Effector memory CD8-positive, alpha-beta T cell (primary cell): ENCODE measurements at places on chromosomes 5 and 9.
A peak's percentile ranks its signal among the peaks of the same experiment; 100 is the strongest.

DNA sequence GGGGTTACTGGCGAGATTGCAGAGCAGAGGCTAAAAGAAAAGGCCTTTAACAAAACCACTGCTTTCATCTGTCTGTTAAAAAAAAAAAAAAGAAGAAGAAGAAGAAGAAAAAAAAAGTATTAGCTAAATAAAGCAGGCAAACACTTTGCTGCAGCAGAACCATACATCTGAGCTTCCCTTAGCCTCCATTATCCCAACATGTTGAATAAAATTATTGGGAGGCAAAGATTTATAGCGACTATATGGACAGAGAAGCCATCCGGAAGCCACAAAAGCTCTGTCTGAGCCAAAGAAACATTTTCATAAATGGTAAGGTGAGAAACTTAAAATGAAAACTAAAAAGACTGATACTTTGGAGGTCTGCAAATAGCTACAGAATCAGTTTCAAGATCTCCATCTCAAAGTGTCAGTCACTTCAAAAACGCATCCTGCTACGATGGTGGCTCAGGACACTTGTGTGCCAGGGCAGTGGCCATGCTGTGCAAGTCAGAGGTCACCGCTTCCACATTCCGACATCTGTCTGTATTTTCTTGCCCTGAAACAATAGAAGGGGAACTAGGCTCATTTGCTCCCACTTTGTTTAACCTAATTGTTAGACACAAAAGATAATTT lies 9.6 kb downstream of the EFNA5 start:
- no peak overlapping the region for H3K4me3 ChIP-seq
- H3K36me3 ChIP-seq: peaks cover 2% of the 10 kb centered on the region
- H3K27ac ChIP-seq: no peak overlapping the region
- no peak for DNase-seq
- H3K4me1 ChIP-seq: no peaks in the 10 kb centered on the region

GRCh38 chr5:180304431-180305375 lies 12.8 kb upstream of the MAPK9 start:
- no peaks in the 10 kb centered on the region for H3K4me1 ChIP-seq
- no peak overlapping the region for H3K4me3 ChIP-seq
- DNase-seq: no peak
- H3K27ac ChIP-seq: no peak overlapping the region
- H3K27me3 ChIP-seq: no peaks in the 10 kb centered on the region

DNA sequence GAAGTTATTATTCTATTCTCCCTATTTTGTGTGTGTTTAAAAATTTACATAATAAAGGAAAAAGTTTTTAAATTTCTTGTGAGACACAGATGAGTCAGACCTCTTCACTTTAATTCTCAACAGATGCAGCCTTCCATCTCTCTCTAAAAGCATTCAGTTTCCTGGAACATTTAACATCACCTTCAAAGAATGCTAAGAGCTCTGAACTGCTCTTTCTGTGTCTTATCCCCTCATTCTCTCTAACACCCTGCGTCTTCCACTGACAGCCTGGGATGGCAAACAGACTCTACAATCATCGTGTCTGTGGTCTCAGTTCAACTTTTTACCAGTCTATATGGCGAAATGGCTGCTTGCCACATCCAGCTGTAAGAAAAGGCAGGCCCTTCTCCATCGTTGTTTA lies 173.0 kb downstream of the HINT1 start:
- H3K36me3 ChIP-seq: peaks cover 3% of the 10 kb centered on the region
- no peak overlapping the region for H3K27ac ChIP-seq
- peaks cover 41% of the 10 kb centered on the region for H3K27me3 ChIP-seq
- no peaks in the 10 kb centered on the region for H3K4me1 ChIP-seq

- no peaks in the 10 kb centered on the region for H3K36me3 ChIP-seq
- no peak overlapping the region for H3K4me3 ChIP-seq
- H3K4me1 ChIP-seq: no peaks in the 10 kb centered on the region
- DNase-seq: no peak
- no peak overlapping the region for H3K27ac ChIP-seq
These were observed 134.3 kb upstream of the CDH9 start for GRCh38 chr5:27172693-27173092.

DNA sequence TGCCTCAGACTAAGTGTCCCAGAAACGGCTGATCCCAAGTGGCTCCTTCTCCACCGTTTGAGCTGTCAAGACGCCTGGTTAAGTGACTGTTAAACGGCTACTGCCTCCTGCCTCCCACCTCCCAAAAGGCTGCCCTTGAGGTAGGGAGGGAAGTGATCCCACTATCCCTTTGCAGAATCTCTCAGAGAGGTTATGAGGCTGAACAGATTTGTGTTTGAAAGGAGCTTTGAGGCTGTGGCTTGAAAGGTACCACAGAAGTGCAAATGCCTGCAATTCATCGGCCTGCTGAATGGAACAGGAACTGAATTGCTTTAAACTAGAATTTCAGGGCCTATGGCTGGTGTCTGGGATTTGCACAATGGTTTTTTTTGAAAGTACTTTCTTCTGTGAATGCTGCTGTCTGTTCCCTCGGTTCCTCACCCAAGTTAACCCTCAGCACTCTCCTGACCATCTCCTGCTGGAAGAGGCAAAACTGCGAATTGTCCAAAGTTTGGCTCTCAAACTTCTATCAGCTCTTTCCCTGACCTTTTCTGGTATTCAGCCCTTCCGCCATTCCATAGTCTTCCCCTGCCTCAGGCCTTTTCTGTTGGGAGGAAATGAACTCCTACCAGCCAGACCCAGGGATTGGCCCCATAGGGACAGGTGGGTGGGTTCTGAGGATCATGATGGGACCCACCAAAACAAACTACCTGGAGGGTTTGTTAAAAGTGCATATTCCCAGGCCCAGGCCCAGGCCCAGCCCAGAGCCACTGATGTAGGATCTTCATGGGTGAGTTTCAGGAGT lies 453.3 kb downstream of the KDM4C start:
- H3K27me3 ChIP-seq: peaks cover 12% of the 10 kb centered on the region
- no peak overlapping the region for H3K27ac ChIP-seq
- H3K4me3 ChIP-seq: no peak overlapping the region
- no peak for DNase-seq
- no peaks in the 10 kb centered on the region for H3K4me1 ChIP-seq
- H3K36me3 ChIP-seq: no peaks in the 10 kb centered on the region

DNA sequence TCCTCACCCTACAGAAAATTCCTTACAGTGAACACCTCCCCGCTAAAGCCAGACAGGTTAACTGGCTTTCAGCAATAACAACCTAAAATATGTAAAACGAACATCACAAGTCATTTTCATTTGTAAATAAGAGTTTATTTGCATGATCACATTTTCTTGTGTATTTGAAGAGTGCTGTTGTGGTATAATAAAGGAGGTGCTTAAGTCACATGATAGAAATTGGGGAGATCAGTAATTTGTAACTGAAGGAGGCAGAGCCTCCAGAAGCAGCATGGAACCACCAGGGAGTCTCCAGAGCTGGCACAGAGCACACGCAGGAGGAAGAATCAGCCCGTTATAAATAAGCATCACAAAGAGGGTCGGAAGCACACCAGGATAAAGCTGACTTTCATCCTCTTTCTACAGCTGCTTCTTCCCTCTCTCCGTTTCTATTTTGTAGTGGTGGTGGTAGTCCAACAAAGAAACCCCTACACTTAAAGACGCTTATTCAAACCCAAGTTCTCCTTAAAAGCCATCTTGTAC lies 210.6 kb downstream of the MAPKAP1 start:
- H3K4me1 ChIP-seq: peaks cover 2% of the 10 kb centered on the region
- H3K27me3 ChIP-seq: no peaks in the 10 kb centered on the region
- H3K27ac ChIP-seq: peak overlapping the region; percentile 79
- H3K36me3 ChIP-seq: peaks cover 6% of the 10 kb centered on the region

- no peak overlapping the region for H3K4me3 ChIP-seq
- H3K36me3 ChIP-seq: no peaks in the 10 kb centered on the region
- no peaks in the 10 kb centered on the region for H3K4me1 ChIP-seq
- DNase-seq: no peak
These were observed 22.1 kb downstream of the P4HA2 start for GRCh38 chr5:132205385-132206125.

- peaks cover 7% of the 10 kb centered on the region for H3K36me3 ChIP-seq
- peak overlapping the region; percentile 15 for H3K4me3 ChIP-seq
- no peak for DNase-seq
These were observed 137.1 kb downstream of the SUSD1 start for GRCh38 chr9:112038017-112038408.

GRCh38 chr5:135149956-135150723 lies 116.1 kb upstream of the PITX1 start:
- no peak overlapping the region for H3K27ac ChIP-seq
- H3K36me3 ChIP-seq: no peaks in the 10 kb centered on the region
- H3K4me3 ChIP-seq: no peak overlapping the region
- no peaks in the 10 kb centered on the region for H3K4me1 ChIP-seq
- DNase-seq: no peak
- peaks cover 12% of the 10 kb centered on the region for H3K27me3 ChIP-seq

GRCh38 chr5:177591690-177592009 lies 353 bp upstream of the TMED9 start:
- DNase-seq: no peak
- H3K36me3 ChIP-seq: peaks cover 33% of the 10 kb centered on the region
- H3K4me3 ChIP-seq: peak overlapping the region; percentile 93
- H3K4me1 ChIP-seq: peaks cover 8% of the 10 kb centered on the region
- H3K27ac ChIP-seq: peak overlapping the region; percentile 94

DNA sequence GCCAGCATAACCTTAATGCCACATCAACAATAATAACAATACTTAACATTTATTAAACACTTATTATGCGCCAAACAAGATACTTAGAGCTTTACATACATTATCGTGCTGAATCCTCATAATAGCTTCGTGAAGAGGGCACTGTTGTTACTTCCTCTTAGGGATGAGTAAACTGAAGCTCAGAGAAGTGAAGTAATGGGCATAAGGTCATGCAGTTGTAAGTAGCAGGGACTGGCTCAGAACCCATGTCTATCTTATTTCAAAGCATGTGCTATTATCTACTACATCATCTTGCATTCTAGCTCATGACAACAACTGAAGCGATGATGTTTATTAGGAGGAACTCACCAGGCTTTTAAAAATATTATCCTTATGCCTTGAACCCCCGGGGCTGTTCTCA lies 34.9 kb upstream of the PPP3R2 start:
- H3K36me3 ChIP-seq: no peaks in the 10 kb centered on the region
- no peak overlapping the region for H3K27ac ChIP-seq
- DNase-seq: no peak

GRCh38 chr5:82163452-82164175 lies 114.5 kb downstream of the RPS23 start:
- no peak overlapping the region for H3K27ac ChIP-seq
- no peaks in the 10 kb centered on the region for H3K27me3 ChIP-seq
- no peak for DNase-seq
- no peaks in the 10 kb centered on the region for H3K36me3 ChIP-seq
- H3K4me3 ChIP-seq: no peak overlapping the region

GRCh38 chr5:178310130-178310865 lies 77.7 kb upstream of the PHYKPL start:
- H3K36me3 ChIP-seq: no peaks in the 10 kb centered on the region
- H3K27ac ChIP-seq: no peak overlapping the region
- peaks cover 3% of the 10 kb centered on the region for H3K4me1 ChIP-seq
- DNase-seq: no peak

- H3K4me3 ChIP-seq: no peak overlapping the region
- H3K36me3 ChIP-seq: no peaks in the 10 kb centered on the region
- no peak overlapping the region for H3K27ac ChIP-seq
- no peak for DNase-seq
- H3K27me3 ChIP-seq: no peaks in the 10 kb centered on the region
These were observed 407.2 kb upstream of the CLINT1 start for GRCh38 chr5:158265931-158266700.

GRCh38 chr5:145934276-145934675 lies 2.1 kb upstream of the SH3RF2 start:
- no peaks in the 10 kb centered on the region for H3K36me3 ChIP-seq
- H3K27me3 ChIP-seq: peaks cover 41% of the 10 kb centered on the region

DNA sequence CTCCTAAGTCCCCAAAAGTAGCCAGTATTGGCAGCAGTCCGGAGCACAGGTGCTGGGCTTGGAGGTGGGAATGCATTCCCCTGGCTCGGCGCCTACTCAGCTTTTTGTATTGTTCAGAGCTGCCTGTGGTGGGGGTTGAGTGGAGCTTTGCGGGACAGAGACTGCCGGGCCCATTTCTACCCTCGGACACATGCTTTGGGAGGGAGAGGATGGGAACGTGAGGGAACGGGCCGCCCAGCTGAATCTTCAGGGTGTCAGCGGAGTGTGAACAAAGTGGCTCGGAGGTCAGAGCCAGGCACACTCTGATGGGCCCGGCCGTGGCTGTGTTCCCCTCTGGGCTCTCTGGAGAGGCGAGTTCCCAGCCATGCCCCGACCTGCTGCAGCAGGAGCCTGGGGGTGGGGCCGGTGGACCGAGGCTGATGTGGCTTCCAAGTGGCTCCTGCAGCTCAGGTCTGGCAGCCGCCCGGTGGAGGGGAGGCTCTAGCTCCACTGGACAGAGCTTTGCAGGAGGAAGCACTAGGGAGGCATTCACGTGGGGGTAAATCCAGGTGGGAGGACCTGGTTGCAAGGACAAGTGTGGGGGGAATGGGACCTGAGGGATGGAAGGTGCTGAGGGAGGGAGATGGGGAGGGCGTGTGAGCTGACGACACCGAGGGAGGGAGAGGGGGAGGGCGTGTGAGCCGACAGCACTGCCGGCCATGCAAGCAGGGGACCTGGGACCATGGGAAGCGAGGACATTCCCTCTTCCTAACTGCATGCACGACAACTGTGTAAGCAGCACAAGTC lies 31.1 kb upstream of the SLC6A3 start:
- peaks cover 18% of the 10 kb centered on the region for H3K4me1 ChIP-seq
- no peaks in the 10 kb centered on the region for H3K27me3 ChIP-seq
- DNase-seq: no peak
- H3K27ac ChIP-seq: no peak overlapping the region

DNA sequence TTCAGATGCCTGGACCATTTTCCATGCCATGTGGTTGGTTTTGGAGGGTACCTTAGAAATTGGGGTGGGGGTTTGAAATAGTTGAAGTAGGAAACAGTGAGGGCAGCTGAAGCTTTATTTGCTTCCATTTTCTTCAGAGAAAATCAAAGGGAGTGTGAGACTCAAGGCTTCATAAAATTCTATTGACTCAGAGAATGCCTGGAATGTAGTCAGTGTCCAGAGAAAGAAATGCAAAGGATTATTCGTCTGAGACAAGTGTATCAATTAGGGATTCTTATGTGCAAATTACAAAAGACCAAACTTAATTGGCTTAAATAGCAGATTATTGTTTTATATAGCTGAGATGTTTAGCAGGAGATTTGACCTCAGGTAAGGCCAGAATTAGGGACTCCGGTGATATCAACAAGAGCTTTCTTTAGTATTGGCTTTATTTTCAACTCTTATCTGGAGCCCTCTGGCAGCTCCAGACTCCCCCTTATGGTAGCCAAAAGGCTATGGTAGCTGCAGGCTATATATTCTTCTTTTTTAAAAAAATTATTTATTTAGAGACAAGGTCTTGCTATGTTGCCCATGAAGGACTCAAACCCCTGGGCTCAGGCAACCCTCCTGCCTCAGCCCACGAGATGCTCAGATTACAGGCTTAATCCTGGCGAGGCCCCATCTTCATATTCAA lies 38.9 kb downstream of the PTTG1 start:
- DNase-seq: no peak
- no peaks in the 10 kb centered on the region for H3K36me3 ChIP-seq
- peaks cover 5% of the 10 kb centered on the region for H3K4me1 ChIP-seq
- H3K4me3 ChIP-seq: no peak overlapping the region
